ENCODE measurements at places on chromosomes 1 and 21. TPM values are rescaled to one million over a fixed set of nuclear protein-coding genes. Genes with fewer than 3 reads are reported as not detected.

- DNase-seq, result no peak
These were observed 147.7 kb downstream of the CDC42BPA start for GRCh38 chr1:227170361-227171166.

GRCh38 chr1:21012937-21013336, 163.8 kb downstream of the EIF4G3 start:
- DNase-seq, result no peak

- no peak for DNase-seq
These were observed 42.0 kb upstream of the UBE2U start for GRCh38 chr1:64161357-64161941.

DNA sequence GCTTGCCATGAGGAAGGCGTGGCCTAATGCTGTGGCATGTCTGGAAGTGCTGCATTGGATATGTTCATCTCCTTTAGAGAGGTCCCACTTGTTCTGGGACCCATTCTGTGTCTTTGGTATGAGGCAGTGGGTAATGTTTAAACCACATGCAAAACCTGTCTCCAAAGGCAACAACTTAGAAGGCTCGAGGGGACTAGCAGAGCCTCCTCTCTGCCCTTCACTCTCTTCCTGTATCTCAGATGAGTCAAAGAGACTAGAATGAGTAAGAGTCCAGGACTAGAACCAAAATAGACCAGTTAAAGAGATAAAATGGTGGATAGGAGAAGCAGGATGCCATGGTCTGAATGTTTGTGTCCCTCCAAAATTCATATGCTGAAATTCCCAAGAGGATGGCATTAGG, 220.8 kb upstream of the KIAA0040 start:
- no peak for DNase-seq

Gene DSCAM
- not detected for total RNA-seq

Gene OTUD3
- 7.3 TPM for total RNA-seq

Gene ZDHHC18
- total RNA-seq, result 55.0 TPM

GRCh38 chr1:157086299-157086698, 13.3 kb downstream of the ETV3L start:
- DNase-seq, result no peak

DNA sequence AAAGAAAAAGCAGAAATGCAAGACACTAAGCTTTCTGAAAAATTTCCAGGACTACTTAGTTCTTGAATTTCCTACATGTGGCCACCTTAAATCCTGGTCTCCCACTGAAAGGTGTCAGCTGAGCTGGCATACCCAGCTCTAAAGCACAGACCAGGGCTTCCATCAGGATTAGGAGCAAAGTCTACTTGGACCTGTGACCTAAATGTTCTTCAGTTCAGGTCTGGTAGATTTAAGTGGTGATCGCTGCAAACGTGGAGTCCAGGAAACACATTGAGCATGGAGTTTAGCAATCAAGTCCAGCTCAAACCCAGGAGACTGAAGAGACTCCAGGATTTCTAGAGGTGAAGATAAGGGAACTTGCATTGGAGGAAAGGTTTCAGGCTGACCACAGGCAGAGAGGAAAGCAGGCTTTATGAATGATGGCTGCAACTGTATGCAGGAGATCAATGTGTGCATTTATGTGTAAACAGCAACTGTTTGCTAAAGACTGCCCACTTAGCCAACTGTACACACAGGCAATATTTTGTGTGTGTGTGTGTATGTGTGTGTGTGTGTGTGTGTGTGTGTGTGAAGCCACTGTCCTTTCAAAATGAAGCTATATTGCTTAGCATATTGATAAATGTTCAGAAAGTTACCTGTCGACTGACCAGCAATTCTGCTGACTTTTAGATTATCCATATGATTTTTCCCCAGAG, 75.2 kb downstream of the LMX1A start:
- DNase-seq, result no peak

Gene TCHH
- not detected for total RNA-seq

- no peak for DNase-seq
These were observed 41.7 kb upstream of the PSMG1 start for GRCh38 chr21:39224930-39225329.

Gene C8B
- total RNA-seq, result not detected

DNA sequence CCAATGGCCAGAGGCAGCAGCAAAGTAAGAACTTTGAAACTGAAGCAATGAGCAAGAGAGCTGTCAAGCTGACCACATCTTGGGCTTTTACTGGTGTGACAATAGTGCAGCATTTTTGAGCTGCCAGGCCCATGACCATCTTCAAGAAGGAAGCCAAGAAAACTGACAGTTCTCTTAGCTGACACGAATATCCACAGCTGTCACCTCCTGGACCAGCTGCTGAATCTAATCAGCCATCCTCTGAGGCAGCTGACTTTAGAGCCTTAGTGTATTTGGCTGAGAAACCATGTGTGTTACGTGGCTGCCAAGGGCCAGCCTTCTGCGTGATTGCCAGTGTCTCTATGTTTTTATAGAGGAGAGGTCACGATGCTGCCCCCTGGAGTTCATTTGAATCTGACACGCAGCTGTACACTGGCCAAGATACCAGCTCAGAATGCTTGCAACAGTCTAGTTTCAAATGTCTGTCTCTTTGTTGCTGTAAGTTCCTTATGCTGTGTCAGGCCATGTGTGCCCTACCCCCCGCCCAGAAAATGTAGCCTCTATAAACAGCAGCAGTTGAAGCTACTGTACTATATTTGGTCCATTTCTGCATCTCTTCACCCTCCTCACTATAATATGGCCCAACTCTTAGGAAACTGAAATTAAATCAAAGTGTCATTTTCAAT, 39.7 kb downstream of the PALMD start:
- DNase-seq, result peak; percentile 71

Gene PDC
- not detected for total RNA-seq

DNA sequence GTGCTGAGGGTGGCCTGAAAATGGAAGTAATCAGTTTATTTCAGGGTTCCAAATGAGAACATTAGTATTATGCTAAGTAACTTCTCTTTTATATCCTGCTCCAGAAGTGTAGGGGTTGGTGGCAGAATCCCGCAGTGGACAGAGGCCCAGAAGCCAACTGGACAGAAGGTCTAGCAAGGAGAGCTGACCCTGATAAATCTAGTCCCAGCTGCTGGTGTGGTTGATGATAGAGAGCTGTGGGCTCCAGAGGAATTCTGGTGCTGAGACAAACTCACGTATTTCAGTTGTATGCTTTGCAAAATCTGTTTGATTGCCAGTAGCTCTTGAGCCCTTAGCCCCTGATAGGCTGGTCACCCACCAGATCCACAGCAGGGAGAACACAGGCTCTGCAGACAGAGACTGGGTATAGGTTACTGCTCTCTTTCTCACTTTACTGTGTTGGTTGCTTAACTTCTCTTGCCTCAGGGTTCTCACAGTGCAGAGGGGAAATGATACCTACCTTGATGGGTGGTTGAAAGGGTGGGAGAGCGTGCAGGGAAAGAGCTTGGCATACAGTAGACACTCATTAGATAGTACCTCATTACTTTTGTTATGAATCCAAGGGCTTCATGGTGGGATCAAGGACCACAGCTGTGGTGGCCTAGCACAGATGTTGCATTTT, 29.6 kb upstream of the CACNA1E start:
- no peak for DNase-seq

Gene BLACAT1
- total RNA-seq, result 0.13 TPM

DNA sequence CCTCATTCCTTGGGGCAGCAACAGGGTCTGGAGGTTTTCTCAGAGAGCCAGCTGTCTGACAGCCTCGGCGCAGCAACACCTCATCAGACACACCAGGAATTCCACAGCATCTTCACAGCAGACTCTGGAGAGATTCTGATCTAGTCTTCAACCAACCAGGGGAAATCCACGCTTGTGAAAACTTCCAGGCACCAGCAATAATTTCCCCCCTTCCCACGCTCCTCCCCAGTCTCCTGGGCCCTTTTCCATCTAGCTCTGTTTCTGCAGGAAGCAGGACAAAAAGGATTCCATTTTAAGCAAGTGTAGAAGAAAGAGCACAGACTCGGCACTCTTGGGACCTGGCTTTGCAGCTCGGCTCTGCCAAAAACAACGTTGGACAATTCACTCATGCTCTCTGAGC, 44.3 kb upstream of the CAPZB start:
- DNase-seq, result no peak

Gene SLC2A5
- total RNA-seq, result not detected

Gene PCAT6
- total RNA-seq, result 2.4 TPM

Gene HTR6
- not detected for total RNA-seq

GRCh38 chr1:8424539-8425116, 106.7 kb downstream of the SLC45A1 start:
- peak; percentile 68 for DNase-seq

GRCh38 chr1:93164816-93165215, 15.4 kb downstream of the TMED5 start:
- no peak for DNase-seq

GRCh38 chr1:99669376-99669775, 23.5 kb downstream of the PALMD start:
- no peak for DNase-seq

GRCh38 chr1:64184003-64184440, 19.4 kb upstream of the UBE2U start:
- DNase-seq, result no peak

Gene BMP8B
- 0.36 TPM for total RNA-seq

Gene TFAP2E
- 0.56 TPM for total RNA-seq

Gene RNU1-1
- 820 TPM for total RNA-seq

GRCh38 chr21:28805885-28806284, 186.8 kb downstream of the LTN1 start:
- no peak for DNase-seq

DNA sequence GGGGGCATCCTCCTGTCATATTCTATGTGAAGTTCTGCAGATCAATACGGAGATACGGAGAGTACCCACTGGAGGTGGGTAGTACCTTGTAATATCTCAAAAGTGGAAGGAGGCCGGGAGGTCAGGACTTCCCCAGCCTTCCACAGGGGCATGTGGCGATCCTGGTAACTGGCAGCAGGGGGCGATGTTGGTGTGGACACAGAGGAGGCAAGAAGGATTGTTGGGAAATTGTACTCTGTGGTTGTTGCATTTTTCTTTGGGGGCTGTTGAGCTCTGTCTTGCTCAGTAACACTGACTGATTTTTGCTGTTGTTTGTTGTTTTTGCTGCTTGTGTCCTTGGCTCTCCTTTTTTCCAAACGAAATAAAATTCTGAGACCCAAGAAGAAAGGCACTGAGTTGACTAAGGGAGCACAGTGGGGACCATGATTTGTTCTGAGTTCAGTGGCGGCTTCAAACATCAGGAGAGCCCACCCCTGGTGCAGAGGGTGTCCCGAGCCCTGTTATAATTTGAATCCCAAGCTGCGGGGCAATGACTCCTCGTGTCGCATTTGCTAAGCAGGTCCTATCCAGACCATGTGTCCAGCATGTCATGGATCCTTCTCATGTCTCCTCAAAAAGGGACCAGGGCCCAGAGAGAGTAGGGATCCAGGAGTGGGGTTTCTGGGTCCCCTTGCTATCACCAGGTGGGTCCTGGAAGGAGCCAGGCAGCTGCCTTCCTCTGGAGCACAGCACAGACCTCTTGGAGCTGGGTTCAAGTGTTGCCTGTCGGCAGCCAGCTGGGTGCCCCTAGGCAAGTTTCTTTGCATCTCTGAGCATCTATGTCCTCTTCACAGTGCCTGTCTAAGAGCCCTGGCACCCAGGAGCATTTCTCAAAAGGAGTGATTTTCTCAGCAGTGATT, 22.8 kb downstream of the LHX4 start:
- DNase-seq, result peak; percentile 86

DNA sequence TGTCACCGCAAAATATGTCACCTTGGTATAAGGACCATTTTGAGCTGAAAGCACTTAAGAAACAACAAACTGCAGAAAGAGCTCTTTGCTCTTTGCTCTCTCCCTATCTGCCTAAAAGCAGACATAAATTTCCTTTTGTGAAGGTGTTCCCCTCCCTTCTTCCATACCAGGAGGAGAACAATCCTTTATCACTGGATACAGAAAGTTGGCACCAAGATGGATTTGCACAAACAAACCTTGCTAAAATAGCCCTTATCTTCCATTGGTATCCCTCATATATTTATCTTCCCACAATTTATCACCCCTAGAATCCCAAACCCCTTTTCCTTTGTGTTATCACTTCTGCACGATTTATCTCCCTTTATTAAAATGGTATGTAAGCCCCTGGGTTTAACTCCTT, 51.4 kb downstream of the DPYD start:
- DNase-seq, result no peak

Gene TRPM2
- total RNA-seq, result 2.6 TPM

- DNase-seq, result no peak
These were observed 140.9 kb downstream of the ROR1 start for GRCh38 chr1:63914706-63915105.

DNA sequence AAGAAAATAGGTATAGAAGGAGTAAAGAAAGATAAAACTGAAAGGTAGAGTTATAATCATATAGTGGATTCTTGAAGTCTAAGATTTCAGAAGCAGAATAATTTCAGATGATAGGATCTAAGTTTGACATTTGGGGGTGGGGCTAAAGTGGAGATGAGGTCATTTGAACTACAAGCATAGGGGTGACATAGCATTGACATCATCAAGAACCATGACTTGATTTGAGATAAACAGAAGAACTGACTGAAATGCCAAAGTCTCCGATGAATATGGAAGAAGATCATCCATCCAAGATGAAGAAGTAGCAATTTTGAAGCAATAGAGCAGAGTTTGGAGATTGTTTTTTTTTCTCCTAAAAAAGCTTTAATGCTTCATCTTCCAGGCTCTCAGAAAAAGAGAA, 122.3 kb downstream of the MACF1 start:
- no peak for DNase-seq

GRCh38 chr1:158794247-158794646, 13.2 kb upstream of the OR6N2 start:
- DNase-seq, result no peak

- DNase-seq, result no peak
These were observed 179.8 kb downstream of the FOXD2 start for GRCh38 chr1:47617381-47618221.

- DNase-seq, result no peak
These were observed 3.4 kb downstream of the LACTBL1 start for GRCh38 chr1:22969304-22969709.

- DNase-seq, result no peak
These were observed 5.5 kb downstream of the TP53BP2 start for GRCh38 chr1:223840254-223840653.

Gene NME7
- 17.4 TPM for total RNA-seq

GRCh38 chr1:29325675-29326074, 89.4 kb downstream of the PTPRU start:
- no peak for DNase-seq

Gene HES2
- total RNA-seq, result 0.29 TPM

Gene HTR1D
- total RNA-seq, result not detected

GRCh38 chr21:39124681-39125251, 58.5 kb downstream of the PSMG1 start:
- DNase-seq, result no peak

DNA sequence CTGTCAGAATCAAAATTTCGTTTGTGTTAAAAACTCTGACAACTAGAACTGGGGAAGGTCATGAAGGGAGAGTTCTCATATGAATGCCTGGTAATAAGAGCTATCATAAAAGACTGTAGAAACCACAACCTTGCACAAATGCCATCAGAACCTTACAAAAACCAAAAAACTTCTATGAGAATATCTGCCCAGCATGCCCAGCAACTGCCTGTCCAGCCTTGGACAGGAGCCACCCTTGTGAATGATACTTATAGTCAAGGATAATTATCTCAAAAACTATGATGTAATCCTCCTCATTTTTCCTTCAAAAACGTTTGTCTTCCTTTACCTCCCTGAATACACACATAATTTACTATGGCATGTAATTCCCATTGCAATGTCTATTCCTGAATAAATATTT, 53.4 kb upstream of the C1orf185 start:
- no peak for DNase-seq

GRCh38 chr1:203652724-203653461, 26.3 kb downstream of the ATP2B4 start:
- DNase-seq, result peak; percentile 54

Gene SH2D5
- total RNA-seq, result 1.3 TPM

- DNase-seq, result no peak
These were observed 296.8 kb downstream of the TPR start for GRCh38 chr1:186078245-186078644.

- no peak for DNase-seq
These were observed 122.4 kb downstream of the LACTBL1 start for GRCh38 chr1:22850281-22850680.

Gene CYB5RL
- total RNA-seq, result 11.4 TPM
